Caco-2 (cell line): ENCODE measurements at places on chromosomes 7 and 10. TPM values are rescaled to one million over a fixed set of nuclear protein-coding genes. Genes with fewer than 3 reads are reported as not detected.
A peak's percentile ranks its signal among the peaks of the same experiment; 100 is the strongest.

DNA sequence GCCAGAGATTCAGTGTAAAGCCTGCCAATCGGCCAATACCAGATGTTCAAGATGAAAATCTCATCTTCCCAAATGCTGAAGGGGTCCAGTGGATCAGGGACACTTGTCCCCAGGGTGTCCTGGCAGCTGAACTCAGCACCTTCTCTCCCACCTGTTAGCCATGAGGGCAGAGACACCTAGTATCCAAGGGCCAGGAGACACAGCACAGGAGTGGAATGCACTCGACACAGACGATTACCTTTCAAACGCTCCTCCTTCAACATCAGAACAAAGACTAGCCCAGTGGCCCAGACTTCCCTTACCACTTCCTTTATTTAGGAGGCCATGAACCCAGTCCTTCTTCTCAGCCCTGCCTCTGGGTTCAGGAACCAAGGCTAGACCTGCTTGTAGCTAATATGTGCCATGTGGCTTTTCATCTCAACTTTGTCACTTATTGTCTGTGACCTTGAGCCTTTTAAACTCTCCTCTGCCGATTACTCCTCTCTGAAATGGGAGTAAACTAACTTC, 180.3 kb upstream of the PLXNA4 start:
- no peak for DNase-seq

DNA sequence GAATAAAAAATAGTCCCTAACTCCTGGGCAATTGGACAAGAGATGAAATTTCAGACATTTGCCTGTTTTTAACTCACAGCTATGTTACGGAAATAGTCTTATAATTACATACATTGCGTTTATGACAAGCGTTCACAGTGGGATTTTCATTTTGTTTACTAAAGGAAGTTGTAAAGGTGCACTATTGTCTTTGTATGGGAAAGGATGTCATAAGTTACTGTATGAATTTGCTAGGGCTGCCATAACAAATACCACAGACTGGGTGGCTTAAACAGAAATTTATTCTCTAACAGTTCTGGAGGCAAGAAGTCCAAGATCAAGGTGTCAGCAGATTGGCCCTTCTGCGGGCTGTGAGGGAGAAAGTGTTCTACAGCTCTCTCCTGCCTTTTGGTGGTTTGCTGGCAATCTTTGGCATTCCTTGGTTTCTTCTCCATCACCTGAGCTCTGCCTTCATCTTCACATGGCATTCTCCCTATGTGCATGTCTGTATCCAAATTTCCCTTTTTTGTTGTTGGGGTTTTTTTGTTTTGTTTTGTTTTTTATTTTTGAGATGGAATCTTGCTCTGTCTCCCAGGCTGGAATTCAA, 5.6 kb downstream of the NFE2L3 start:
- no peak for DNase-seq

Gene TMEM196
- total RNA-seq, result not detected in 2 replicates

DNA sequence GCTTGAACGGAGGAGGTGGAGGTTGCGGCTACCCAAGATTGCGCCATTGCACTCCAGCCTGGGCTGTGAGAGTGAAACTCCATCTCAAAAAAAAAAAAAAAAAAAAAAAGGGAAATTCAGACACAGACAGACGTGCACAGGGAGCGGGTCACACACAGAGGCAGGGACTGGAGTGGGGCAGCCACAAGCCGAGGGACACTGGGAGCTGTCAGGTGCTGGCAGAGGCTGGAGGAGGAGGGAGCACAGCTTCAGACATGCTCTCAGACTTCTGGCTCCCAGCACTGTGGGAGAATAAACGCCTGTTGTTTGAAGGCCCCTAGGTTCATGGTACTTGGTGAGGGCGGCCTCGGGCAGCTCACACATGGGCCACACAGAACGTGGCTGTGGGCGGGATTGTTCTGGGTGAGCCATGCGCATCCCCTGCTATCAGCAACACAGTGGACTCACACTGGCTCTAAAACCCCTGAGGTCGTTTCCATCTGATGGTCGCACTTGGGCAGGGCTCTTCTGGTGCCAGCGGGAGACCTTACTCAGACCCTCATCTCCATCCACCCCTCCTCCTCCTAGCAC, 375.9 kb downstream of the DNAJB6 start:
- DNase-seq, result peak; percentile 14

Gene IFIT1
- 4.3 and 5.4 TPM in 2 replicates for total RNA-seq

Gene MUC12
- total RNA-seq, result 0.16 and 0.49 TPM in 2 replicates

DNA sequence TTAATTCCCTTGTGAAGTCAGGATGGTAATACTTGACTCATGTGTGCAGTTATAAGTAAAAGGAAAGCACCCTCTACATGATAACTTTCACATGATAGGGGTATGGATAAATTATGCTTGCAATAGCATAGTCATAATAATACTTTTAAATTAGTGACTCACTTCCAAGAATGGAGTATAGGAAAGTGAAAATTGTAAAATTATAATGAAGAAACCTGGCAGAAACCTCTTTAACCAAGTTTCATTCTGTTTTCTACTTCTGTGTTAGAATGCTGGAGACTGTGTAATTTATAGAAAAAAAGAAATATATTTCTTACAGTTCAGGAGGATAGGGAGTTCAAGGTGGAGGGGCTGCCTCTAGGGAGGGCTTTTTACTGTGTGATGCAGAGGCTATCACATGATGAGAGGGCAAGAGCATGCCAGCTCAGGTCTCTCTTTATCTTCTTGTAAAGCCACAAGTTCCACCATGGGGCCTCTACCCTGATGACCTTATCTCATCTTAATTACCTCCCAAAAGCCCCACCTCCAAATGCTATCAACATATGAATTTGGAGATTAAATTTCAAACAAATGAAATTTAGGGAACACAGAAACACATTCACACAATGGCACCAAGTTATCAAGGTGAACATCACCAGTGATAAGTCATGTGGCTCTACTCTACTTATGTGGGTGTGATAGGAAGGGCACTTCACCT, 43.2 kb downstream of the HDAC9 start:
- DNase-seq, result no peak

- no peak for DNase-seq
These were observed 22.4 kb downstream of the USP6NL start for GRCh38 chr10:11588873-11589574.

GRCh38 chr10:47088656-47089354, 177.6 kb downstream of the PTPN20 start:
- DNase-seq, result no peak

- no peak for DNase-seq
These were observed 96.9 kb downstream of the SORBS1 start for GRCh38 chr10:95464280-95464679.

Gene LIPJ
- not detected in 2 replicates for total RNA-seq

GRCh38 chr7:77331938-77332695, 84.0 kb downstream of the GSAP start:
- DNase-seq, result peak; percentile 62

Gene GSAP
- total RNA-seq, result 25.7 and 27.1 TPM in 2 replicates

- no peak for DNase-seq
These were observed 848.3 kb upstream of the C7orf33 start for GRCh38 chr7:147742301-147742700.

DNA sequence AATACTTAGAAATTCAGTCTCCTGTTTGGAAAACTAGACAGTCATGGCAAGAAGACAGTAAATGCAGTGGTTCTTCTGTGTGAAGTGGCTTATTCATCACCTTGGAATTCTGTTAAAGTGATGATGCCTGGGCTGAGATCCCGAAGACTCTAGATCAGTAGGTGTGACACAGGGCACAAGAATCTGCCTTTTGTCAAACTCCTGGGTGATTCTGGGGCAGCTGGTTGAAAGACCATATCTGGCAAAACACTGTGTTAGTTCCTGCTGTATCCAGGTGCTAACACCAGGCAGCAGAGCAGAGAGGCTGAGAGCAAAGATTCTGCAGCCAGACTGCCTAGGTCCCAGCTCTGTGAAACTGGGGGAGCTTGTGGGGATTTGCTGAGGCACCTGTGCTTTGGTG, 26.5 kb downstream of the MRC1 start:
- peak; percentile 51 for DNase-seq

DNA sequence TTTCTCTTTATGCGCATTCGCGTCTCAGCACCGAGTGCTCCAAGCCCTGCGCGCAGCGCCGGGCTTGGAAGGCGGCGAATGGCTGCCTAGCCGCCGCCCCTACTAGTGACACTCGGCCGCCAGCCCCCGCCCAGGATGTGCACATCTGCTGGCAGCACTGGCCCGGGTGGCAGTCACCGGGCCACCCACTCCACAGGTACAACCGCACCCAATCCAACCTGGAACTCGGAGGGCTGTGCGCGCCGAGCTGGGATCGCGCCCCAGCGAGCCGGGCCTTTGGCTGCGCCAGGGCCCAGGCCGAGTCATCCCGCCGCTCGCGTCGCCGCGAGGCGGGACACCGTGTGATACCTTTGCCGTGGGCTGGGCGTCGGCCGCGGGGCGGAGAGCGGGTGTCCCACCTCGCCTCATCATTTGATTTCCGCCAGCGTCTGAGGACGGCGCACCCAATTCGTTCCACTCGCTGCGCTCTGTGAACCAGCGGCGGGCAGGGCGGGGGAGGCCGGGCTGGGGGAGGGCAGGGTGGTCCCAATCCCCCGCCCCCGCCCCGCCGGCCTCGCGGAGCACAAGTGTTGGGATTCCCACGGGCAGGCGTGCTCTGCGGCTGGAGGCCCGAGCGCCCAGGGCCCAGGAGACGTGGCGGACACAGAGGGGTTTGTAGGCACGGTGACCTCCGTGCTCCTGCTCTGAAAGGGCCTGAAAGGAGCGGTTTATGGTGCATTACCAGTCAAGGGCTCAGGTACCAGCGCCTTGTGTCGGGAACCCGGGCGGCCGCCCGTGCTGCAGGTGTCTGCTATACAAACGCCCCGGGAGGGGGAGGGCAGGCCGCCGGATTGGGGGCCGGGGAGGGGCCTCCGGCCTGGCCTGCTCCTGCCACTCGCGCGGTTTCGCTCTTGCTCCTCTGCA, 17.8 kb upstream of the PTF1A start:
- DNase-seq, result no peak

Gene CADPS2
- total RNA-seq, result 2.7 and 3.6 TPM in 2 replicates

Gene ZC3HAV1L
- 22.1 and 24.6 TPM in 2 replicates for total RNA-seq

- no peak for DNase-seq
These were observed 6.4 kb downstream of the CCSER2 start for GRCh38 chr10:84334811-84335210.

- DNase-seq, result no peak
These were observed 39.8 kb downstream of the CAMK2B start for GRCh38 chr7:44285561-44285960.
